CD14-positive monocyte (primary cell): ENCODE measurements at places on chromosomes 5 and 9.

GRCh38 chr9:75001719-75002421, 26.2 kb downstream of the CARNMT1 start:
- peak; percentile 74 for DNase-seq

- peak; percentile 30 for DNase-seq
Measured at GRCh38 chr5:177132136-177133095, 1.2 kb upstream of the NSD1 start.

- DNase-seq = no peak
Measured at GRCh38 chr9:16316456-16316855, 554.0 kb downstream of the BNC2 start.

DNA sequence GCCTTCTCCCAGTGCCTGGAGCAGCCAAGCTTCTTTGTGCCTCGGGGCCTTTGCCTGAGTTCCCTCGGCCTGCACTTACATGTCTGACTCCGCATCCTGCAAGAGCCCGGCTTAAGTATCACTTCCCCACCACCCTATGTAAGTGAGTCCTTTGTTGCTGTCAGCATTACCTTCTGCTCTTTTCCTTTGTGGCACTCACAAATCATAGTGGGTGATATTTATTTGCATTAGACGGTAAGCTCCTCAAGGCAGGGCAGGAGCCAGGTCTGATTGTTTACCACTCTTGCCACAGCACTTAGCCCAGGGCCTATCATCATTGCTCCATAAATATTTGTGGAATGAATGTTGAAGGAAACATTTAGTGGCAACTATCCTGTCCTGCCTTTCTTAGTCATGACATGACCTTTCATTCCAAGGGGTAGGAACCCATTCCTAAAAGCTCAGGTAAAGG, 4.8 kb downstream of the GM2A start:
- peak; percentile 72 for DNase-seq

DNA sequence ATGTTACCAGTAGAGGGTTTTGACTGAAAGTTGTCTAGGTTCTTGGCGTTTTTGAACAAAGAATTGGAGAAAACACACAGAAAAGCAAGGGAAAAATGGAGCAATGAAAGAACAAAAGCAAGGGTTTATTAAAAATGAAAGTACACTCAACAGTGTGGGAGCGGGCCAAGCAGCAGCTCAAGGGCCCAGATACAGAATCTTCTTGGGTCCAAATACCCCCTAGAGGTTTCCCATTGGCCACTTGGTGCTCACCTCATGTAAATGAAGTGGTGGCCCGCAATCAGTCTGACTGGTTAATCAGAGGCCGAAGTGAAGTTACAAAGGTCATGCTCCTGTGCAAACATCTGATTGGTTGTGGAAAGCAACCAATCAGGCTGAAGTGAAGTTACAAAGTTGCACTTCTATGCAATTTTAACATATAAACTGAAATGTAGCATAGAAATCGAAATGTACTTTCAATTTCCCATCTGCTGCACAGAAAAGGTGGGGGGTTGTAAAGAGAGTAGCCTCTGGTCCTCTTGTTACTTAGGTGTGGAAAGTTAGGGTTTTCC, 1.9 kb upstream of the GM2A start:
- no peak for DNase-seq

- peak; percentile 84 for DNase-seq
Measured at GRCh38 chr9:91162311-91162710, 199.4 kb downstream of the AUH start.

- DNase-seq = no peak
Measured at GRCh38 chr9:97723819-97724218, 26.7 kb upstream of the XPA start.

DNA sequence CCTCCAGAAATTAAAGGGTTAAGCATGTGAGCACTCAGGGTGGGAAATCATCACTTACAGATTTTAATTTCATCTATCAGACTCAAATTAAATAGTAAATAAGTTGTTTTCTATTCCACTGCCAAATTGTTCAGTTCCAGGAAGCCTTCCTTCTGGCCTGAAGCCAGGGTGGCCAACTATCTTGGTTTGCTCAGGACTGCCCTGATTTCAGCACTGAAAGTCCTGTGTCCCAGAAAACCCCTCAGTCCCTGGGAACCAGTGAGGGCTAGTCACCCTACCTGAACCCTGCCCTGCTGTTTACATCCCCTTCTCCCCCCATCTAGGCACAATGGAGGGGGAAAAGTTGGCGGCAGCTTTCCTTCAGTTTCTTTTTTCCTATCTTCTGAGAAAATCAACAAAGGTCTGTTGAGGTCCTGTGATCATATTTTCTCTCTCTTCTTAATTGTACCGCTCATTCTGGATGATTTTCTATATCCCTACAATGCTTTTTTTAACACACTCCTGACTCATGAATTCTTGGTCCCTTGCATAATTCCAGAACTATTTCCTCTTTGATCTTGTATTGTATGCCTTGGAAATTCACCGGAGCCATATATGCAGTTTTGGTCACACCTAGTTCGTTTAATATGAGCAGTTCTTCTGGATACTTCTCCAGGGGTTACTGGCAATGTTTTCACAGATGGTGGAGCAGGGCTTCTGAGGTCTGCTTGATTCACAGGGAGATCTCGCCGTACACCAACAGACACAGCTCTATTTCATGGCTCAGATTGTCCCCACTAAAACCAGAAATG, 103.8 kb downstream of the MAP1B start:
- no peak for DNase-seq

GRCh38 chr9:117021906-117022305, 334.8 kb downstream of the TRIM32 start:
- DNase-seq = no peak

- no peak for DNase-seq
Measured at GRCh38 chr9:14358523-14358922, 44.6 kb upstream of the NFIB start.

DNA sequence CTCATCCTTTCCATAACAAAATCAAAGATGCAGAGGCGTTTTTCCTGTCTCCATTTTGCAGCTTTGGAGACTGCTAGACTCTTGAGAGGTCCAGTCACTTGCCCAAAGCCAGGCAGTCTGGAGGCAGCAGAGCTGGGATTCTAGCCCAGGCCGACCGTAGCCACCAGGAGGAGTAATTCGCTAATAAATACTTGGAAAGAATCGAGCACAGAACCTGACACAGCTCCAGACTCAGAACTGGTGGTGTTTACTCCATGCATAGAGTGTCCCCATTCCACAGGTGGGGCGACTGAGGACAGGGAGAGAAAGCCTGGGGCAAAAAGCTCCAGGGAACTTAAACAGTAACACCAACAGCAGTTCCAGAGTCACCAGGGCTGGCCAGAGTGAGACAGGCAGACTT, 10.7 kb upstream of the CERCAM start:
- DNase-seq = no peak

- no peak for DNase-seq
Measured at GRCh38 chr5:28523888-28524635, 1485.7 kb upstream of the CDH9 start.

- no peak for DNase-seq
Measured at GRCh38 chr5:32646061-32646969, 61.0 kb downstream of the SUB1 start.

DNA sequence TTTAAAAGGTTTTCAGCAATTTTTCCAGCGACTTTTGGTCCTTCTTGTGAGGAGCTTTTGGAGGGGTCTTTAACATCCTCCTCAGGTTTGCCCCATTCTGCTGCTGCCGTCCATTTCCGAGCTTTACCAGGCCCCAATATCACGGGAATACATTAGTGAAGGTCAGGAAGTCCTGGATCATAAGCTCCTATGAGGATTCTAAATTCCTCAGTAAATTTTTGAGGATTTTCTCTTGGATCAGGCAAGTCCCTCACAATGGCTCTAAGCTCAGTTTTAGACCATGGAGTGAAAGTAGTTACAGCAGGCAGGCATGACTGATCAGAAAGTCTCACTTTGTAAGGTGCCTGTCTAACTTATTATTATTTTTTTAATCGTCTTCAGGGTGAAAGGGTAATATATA, 17.2 kb upstream of the GBGT1 start:
- DNase-seq = no peak

- DNase-seq = no peak
Measured at GRCh38 chr9:130239741-130240241, 25.8 kb upstream of the HMCN2 start.

- DNase-seq = no peak
Measured at GRCh38 chr9:99907208-99907532, 716 bp downstream of the STX17 start.

DNA sequence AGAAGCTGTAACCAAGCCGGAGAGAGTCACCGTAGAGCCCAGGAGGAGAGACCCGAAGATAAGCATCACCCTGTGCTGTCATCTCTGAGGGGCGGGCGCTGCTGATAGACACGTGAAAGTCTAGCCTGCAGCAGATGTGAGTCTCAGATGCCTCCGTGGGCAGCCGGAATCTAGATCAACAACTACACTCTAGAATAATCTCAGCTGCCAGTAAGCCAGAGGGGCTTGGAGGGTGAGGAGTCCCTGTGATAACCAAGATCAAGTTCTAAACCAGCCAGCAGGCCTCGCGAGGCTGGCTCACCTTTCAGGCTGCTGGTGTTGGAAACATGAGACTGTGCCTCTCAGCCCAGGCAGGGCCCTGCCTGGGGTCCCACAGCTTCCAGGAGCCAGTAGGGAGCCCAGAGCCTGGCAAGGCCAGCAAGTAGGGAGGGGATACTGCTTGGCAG, 54.1 kb downstream of the DAPK1 start:
- DNase-seq = no peak

- DNase-seq = no peak
Measured at GRCh38 chr5:16383544-16384052, 82.0 kb downstream of the ZNF622 start.

GRCh38 chr9:134698587-134699342, 57.2 kb downstream of the COL5A1 start:
- peak; percentile 26 for DNase-seq

GRCh38 chr5:66129144-66129543, 15.0 kb upstream of the SREK1 start:
- no peak for DNase-seq

- DNase-seq = no peak
Measured at GRCh38 chr9:73548201-73548600, 396.5 kb downstream of the ANXA1 start.

DNA sequence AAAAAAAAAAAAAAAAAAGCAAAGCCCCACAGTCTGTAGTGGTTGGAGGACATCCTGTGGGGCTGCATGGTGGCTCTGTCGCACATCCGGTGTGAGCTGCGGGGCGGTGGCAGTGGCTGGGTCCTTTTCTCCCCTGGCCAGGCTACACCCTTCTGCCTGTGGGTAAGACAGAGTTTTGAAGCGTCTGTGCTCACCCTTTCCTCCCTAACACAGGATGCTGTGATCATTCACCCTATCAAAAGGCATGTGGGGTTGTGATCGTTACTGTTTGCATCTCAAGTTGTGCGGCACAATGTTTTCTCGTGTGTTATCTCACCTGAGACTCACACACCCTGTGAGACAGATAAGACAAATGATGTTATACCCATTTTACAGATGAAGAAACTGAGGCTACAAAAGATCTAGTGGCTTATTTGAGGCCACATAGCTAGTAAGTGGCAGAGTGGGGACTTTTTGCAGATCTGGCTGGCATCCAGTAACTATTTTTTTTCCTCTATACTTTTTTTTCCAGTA, 17.5 kb downstream of the IRF1 start:
- peak; percentile 62 for DNase-seq
